Testis (tissue), 5 donors: ENCODE measurements at places on chromosomes 13 and 19. TPM values are rescaled to one million over a fixed set of nuclear protein-coding genes. Genes with fewer than 3 reads are reported as not detected.

Gene PSG11
- not detected for total RNA-seq

Gene ZNF726
- total RNA-seq, result 9.2 TPM

Gene RAD23A
- total RNA-seq, result 136 TPM

DNA sequence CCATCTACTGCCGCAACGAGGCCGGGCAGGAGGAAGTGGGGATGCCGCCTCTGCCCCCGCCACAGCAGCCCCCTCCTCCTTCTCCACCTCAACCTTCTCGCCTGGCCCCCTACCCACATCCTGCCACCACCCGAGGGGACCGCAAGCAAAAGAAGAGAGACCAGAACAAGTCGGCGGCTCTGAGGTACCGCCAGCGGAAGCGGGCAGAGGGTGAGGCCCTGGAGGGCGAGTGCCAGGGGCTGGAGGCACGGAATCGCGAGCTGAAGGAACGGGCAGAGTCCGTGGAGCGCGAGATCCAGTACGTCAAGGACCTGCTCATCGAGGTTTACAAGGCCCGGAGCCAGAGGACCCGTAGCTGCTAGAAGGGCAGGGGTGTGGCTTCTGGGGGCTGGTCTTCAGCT is 3.4 kb upstream of the NUP62 start:
- H3K4me3 ChIP-seq, result no peak overlapping the region
- DNase-seq, result no peak
- H3K4me1 ChIP-seq, result peaks cover 9% of the 10 kb centered on the region
- H3K27ac ChIP-seq, result no peak overlapping the region

DNA sequence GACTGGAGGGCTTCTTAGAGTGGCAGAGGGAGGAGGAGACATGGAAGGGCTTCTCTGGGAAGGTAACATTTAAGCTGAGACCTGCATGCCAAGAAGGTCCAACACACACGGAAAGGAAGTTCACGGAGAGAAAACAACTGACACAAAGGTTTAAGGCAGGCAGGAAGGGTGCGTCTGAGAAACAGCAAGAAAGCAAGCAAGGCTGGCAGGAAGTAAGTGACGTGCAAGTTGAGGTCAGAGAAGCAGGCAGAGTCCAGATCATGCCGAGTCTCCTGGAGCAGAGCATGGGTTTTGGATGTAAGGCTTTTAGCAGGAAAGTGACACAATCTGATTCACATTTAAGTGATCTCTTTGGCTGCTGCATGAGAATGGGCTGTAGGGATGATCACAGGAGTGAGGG is 60.5 kb downstream of the ATP7B start:
- no peak overlapping the region for H3K4me3 ChIP-seq
- no peaks in the 10 kb centered on the region for H3K27me3 ChIP-seq
- H3K36me3 ChIP-seq, result no peaks in the 10 kb centered on the region
- no peak for DNase-seq
